ENCODE measurements at places on chromosomes 12 and 14. TPM values are rescaled to one million over a fixed set of nuclear protein-coding genes. Genes with fewer than 3 reads are reported as not detected.

- H3K4me3 ChIP-seq = no peak overlapping the region
- H3K27me3 ChIP-seq = no peaks in the 10 kb centered on the region
- H3K4me1 ChIP-seq = no peaks in the 10 kb centered on the region
- no peak overlapping the region for H3K27ac ChIP-seq
- DNase-seq = peak; percentile 43
Measured at GRCh38 chr12:109255377-109255776, 53.7 kb downstream of the FOXN4 start.

- no peaks in the 10 kb centered on the region for H3K36me3 ChIP-seq
- no peaks in the 10 kb centered on the region for H3K27me3 ChIP-seq
- DNase-seq = no peak
- H3K4me1 ChIP-seq = no peaks in the 10 kb centered on the region
- H3K27ac ChIP-seq = no peak overlapping the region
Measured at GRCh38 chr12:28793581-28794151, 355.4 kb upstream of the FAR2 start.

GRCh38 chr14:69941768-69942742 lies 62.8 kb downstream of the SMOC1 start:
- H3K36me3 ChIP-seq = no peaks in the 10 kb centered on the region
- H3K27me3 ChIP-seq = no peaks in the 10 kb centered on the region
- DNase-seq = no peak
- H3K27ac ChIP-seq = peak overlapping the region; percentile 65
- no peak overlapping the region for H3K4me3 ChIP-seq
- H3K4me1 ChIP-seq = peaks cover 49% of the 10 kb centered on the region

CHGA gene
- total RNA-seq = not detected

SIX4 gene
- 4.8 TPM for total RNA-seq

GRCh38 chr14:101947577-101947903 lies 16.8 kb upstream of the DYNC1H1 start:
- DNase-seq = no peak
- H3K4me3 ChIP-seq = peak overlapping the region; percentile 86
- H3K27ac ChIP-seq = peak overlapping the region; percentile 98
- H3K36me3 ChIP-seq = no peaks in the 10 kb centered on the region
- no peaks in the 10 kb centered on the region for H3K27me3 ChIP-seq

PLEKHG3 gene
- 90.8 TPM for total RNA-seq

RNASE7 gene
- total RNA-seq = not detected

GRCh38 chr12:25824734-25825133 lies 133.7 kb upstream of the RASSF8 start:
- H3K4me3 ChIP-seq = no peak overlapping the region
- H3K4me1 ChIP-seq = peaks cover 8% of the 10 kb centered on the region
- H3K36me3 ChIP-seq = no peaks in the 10 kb centered on the region
- no peaks in the 10 kb centered on the region for H3K27me3 ChIP-seq
- H3K27ac ChIP-seq = no peak overlapping the region

DNA sequence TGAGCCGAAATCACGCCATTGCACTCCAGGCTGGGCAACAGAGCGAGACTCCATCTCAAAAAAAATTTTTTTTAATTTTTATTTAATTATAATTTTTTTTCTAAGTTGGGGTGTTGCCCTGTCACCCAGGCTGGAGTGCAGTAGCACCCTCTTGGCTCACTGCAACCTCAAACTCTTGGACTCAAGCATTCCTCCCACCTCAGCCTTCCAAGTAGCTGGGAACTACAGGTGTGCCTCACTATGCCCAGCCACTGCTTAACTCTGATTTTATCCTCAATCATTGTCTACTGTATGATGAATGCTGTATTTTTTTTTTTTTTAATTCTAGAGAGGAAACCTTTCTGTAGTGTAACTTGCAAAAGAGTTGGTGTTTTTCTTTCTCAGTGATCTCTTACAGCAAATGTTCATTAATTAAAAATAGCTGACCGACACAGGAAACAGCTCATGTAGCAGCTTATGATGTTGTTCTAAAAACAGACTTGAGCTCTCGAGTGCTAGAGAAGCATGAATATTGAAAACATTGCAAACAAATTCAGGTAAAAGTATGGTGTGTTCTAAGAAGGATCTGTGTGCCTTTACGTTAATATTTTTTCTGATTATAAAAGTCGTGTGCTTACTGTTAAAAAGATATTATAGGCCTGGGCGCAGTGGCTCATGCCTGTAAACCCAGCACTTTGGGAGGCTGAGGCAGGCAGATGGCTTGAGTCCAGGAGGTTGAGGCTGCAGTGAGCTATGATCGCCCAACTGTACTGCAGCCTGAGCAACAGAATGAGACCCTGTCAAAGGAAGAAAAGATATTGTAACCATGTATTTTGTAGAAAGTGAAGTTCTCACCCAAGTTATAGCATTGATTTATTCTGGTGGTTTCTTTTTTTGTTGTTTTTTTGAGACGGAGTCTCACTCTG lies 68.9 kb downstream of the FGD4 start:
- H3K4me3 ChIP-seq = no peak overlapping the region
- peaks cover 6% of the 10 kb centered on the region for H3K4me1 ChIP-seq

DNA sequence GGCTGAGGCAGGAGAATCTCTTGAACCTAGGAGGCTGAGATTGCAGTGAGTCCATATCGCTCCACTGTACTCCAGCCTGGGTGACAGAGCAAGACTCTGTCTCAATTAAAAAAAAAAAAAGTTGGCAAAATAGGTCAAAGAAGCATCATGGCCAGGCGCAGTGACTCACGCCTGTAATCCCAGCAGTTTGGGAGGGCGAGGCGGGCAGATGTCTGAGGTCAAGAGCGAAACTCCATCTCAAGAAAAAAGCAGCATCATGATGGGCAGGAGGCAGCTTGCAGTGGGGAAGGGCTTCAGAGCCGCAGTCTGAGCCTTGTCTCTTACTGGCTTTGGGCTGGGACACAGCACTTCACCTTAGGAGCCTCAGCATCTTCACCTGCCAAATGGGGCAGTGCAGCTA lies 21.4 kb downstream of the TEAD4 start:
- H3K27me3 ChIP-seq = no peaks in the 10 kb centered on the region
- no peak overlapping the region for H3K4me3 ChIP-seq
- no peaks in the 10 kb centered on the region for H3K4me1 ChIP-seq
- H3K36me3 ChIP-seq = no peaks in the 10 kb centered on the region

GRCh38 chr14:22973217-22974032 lies 8.9 kb downstream of the AJUBA start:
- peaks cover 9% of the 10 kb centered on the region for H3K36me3 ChIP-seq
- peaks cover 49% of the 10 kb centered on the region for H3K4me1 ChIP-seq
- peak; percentile 58 for DNase-seq
- H3K4me3 ChIP-seq = no peak overlapping the region
- peak overlapping the region; percentile 84 for H3K27ac ChIP-seq

SYNE3 gene
- 21.2 TPM for total RNA-seq

DNA sequence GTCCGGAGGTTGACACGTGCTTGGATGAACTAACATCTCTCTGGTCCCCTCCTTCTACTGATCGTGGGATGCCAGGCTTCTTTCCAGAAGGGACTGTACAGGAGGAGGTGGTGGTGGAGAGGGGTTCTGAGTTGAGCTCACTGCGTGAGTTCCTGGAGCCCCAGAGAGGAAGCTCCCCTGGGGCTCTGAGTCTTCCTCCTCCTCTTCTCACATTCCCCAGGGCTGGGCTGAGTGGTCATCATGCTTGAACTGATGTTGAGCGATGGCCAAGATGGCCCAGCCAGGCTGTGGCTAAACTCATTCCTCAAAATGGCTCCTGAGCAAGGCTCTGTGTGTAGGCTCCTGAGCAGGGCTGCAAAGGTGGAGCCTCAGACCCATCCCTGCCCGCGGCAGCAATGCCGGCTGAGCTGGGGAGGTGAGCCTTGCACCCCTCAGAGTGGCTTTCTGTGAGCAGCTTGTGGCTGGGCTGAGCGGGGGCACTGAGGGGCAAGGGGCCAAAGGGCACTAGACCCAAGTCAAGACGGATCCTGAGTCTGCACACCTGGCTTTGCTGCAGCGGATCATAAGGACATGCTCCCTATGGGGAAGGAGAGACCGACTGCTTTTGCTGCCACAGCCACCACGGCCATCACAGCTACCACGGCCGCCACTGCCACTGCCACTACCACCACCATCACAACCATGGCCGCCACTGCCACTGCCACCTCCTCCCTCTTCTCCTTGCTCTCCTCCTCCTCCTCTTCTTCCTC lies 35.4 kb downstream of the MEG3 start:
- no peak overlapping the region for H3K27ac ChIP-seq
- H3K4me3 ChIP-seq = no peak overlapping the region
- no peak for DNase-seq
- H3K27me3 ChIP-seq = no peaks in the 10 kb centered on the region

DNA sequence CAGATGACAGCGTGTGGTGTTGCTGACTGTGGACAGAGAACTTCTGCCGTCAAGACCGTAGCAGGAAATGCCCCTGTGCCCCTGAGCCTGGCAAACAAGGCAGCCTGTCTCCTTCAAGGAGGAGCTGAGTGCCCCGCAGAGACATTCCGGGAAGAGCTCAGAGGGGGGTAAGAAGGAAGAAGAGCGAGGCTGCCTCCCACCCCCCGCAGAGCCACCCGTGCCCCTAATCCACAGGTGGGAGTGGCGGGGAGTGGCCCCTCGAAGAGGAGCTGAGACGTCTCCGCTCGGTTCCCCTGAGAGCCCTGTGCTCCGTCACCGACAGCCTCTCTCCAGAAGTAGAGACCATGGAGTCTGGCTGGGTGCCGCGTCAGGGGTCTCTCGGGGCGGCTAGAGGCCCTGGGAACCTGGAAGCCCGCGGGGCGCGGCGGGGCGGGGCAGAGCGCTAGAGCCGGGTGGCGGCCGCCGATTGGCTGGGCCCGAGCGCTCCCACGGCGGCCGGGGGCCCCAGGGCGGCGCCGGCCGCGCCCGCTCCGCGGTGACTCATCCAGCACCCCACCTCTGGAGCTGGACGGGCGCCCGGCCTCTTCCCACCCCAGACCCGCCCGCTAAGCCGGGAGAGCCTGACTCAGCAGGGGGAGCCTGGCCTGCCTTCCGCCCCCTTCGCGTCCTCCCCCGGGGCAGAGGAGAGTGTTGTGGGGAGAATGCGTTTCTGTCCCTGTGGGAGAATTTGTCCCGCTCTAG lies 25.2 kb upstream of the KRT78 start:
- peaks cover 43% of the 10 kb centered on the region for H3K4me1 ChIP-seq
- peak overlapping the region; percentile 76 for H3K27ac ChIP-seq
- peak; percentile 71 for DNase-seq
- H3K4me3 ChIP-seq = peak overlapping the region; percentile 49
- no peaks in the 10 kb centered on the region for H3K36me3 ChIP-seq

DNA sequence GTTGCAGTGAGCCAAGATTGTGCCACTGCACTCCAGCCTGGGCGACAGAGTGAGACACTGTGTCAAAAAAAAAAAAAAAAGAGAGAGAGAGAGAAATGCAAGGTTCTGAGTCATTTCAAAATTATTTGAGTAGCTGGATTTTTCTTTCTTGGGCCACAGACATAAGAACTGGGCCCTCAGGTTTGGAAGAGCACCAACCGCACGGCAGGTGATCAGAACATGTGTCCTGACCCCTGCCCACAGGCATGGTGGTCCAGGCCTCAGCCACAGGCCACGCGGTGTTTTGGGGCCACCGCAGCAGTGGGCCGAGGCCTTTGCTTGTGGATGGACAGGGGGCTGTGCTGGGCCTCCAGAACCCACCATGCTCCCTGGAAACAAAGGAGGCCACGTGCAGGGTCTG lies 126.7 kb downstream of the CALM1 start:
- H3K27me3 ChIP-seq = no peaks in the 10 kb centered on the region
- DNase-seq = no peak
- peaks cover 4% of the 10 kb centered on the region for H3K4me1 ChIP-seq
- H3K4me3 ChIP-seq = no peak overlapping the region
- no peak overlapping the region for H3K27ac ChIP-seq
- no peaks in the 10 kb centered on the region for H3K36me3 ChIP-seq

- no peaks in the 10 kb centered on the region for H3K27me3 ChIP-seq
- no peaks in the 10 kb centered on the region for H3K4me1 ChIP-seq
- DNase-seq = no peak
Measured at GRCh38 chr12:20120403-20120725, 248.0 kb upstream of the PDE3A start.

GRCh38 chr12:122067966-122068365 lies 10.6 kb upstream of the MLXIP start:
- H3K36me3 ChIP-seq = no peaks in the 10 kb centered on the region
- no peak overlapping the region for H3K4me3 ChIP-seq
- no peaks in the 10 kb centered on the region for H3K27me3 ChIP-seq
- H3K4me1 ChIP-seq = peaks cover 18% of the 10 kb centered on the region

OTUB2 gene
- total RNA-seq = 1.2 TPM

IFNG-AS1 gene
- not detected for total RNA-seq

GRCh38 chr14:65658202-65658601 lies 245.7 kb downstream of the FUT8 start:
- no peak overlapping the region for H3K27ac ChIP-seq
- H3K4me3 ChIP-seq = no peak overlapping the region
- H3K36me3 ChIP-seq = no peaks in the 10 kb centered on the region
- no peaks in the 10 kb centered on the region for H3K4me1 ChIP-seq

GRCh38 chr12:56450241-56450640 lies 1.0 kb upstream of the TIMELESS start:
- no peak for DNase-seq
- no peaks in the 10 kb centered on the region for H3K36me3 ChIP-seq
- no peaks in the 10 kb centered on the region for H3K27me3 ChIP-seq
- no peak overlapping the region for H3K4me3 ChIP-seq
- peaks cover 4% of the 10 kb centered on the region for H3K4me1 ChIP-seq
- peak overlapping the region; percentile 89 for H3K27ac ChIP-seq

GRCh38 chr12:47270782-47271664 lies 191.3 kb upstream of the AMIGO2 start:
- no peak overlapping the region for H3K27ac ChIP-seq
- no peaks in the 10 kb centered on the region for H3K27me3 ChIP-seq
- no peak overlapping the region for H3K4me3 ChIP-seq
- no peaks in the 10 kb centered on the region for H3K36me3 ChIP-seq
- DNase-seq = no peak

TCL1A gene
- not detected for total RNA-seq

KRT3 gene
- not detected for total RNA-seq

- H3K4me1 ChIP-seq = no peaks in the 10 kb centered on the region
- H3K4me3 ChIP-seq = no peak overlapping the region
- H3K27ac ChIP-seq = no peak overlapping the region
- no peaks in the 10 kb centered on the region for H3K27me3 ChIP-seq
- DNase-seq = no peak
Measured at GRCh38 chr12:127681151-127681754, 585.7 kb upstream of the TMEM132C start.

DNA sequence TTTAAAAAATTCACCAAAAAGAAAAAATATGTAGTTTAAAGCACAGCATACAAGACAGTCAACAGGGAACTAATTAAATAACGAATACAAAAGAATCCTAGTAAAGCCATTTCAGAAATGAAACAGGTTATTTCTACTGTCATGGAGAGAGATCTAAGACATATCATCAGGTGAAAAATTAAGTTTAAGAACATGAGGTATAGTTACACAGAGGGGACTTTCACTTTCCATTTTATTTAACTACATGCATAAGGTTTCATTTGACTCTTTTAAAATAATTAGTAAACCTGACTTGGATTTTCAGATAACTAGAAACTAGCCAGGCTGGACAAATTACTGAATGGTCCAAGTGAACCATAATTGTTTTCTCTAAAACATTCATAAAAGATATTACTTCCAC lies 11.3 kb downstream of the SEC23A start:
- DNase-seq = no peak
- H3K27ac ChIP-seq = no peak overlapping the region
- H3K4me3 ChIP-seq = no peak overlapping the region
- peaks cover 3% of the 10 kb centered on the region for H3K36me3 ChIP-seq

FAM186B gene
- 1.4 TPM for total RNA-seq
